ENCODE measurements at places on chromosomes 3 and 15.

DNA sequence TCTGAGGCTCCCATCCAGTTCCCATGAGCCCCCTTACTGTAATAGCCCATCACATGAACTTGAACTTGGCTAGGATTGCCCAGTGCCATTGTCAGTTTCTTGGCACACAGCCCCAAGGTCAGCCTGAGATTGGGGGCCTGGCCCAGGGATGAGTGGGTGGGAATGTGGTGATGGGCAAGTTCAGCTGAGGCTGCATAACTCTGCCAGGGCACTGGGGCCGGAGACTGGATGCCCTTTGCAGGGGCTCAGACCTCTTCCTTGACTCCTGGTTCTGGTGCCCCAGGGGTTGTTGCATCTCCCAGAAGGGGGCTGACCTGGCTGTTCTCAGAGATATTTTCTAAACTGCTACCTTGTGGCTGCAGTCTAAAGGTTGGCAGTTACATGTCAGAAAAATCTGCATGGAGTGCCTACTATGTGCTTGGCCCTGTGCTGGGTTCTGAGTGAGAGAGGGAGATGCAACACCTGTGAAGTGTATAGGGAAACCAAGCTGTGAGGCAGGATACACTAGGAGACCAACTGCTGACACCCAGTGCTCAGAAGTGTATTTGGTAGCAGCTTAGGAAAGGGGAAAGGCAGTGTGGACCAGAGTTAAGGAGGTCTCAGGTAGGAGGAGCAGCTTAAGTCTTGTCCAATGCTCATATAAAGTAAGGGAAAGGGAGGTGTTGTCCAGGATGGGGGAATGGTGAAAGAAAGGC lies 74.8 kb upstream of the PRR23C start:
- no peak for DNase-seq

DNA sequence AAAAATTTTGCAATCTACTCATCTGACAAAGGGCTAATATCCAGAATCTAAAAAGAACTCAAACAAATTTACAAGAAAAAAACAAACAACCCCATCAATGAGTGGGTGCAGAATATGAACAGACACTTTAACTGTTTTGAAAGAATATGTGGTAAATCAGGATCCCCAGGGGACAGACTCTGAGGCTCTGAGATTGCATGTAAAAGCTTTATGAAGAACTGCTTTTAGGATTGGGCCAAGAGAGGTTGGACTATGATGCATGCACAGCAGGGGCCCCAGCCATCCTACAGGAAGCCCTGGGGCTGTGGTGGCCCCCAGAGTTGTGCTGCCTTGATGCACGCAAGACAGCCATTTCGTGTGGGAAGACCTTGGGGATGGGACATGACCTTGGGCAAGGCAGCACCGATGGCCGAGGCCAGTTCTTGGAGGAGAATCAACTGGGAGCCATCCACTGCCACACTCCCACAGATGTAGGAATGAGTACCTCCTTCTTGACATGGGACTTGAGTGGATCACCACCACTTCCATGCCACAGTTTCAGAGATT lies 298.1 kb upstream of the THBS1 start:
- no peak for DNase-seq

DNA sequence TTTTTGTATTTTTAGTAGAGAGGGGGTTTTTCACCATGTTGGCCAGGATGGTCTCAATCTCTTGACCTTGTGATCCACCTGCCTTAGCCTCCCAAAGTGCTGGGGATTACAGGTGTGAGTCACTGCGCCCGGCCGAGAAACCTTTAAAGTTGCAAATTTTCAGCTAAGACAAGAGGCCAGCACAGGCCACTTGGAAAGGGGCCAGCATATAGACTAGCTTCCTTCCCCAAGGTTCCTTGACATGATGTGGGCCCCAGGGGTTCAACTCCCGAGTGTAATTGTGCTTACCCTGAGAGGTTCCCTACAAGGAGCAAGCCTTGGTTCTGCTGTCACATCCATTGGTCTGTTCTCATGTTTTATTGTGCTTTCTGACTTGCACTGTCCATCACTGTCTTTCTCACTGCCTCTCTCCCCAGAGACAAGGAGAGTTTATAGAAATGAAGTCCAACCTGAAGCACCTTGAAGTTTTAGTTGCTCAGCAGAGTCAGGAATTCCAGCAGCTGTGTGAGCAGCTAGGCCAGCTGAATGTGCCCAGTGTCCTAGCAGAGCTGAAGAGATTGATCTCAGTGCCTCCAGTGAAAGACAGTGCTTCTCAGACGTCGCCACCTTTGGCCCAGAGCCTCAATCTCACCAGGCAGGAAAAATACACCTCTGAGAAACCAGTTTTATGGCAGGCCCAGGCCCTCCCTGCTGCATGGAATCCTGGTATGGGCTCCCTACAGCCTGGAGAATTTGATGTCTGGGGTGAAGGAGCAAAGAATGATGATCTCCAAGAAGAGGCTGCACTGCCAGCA lies 21.1 kb downstream of the C3orf62 start:
- DNase-seq = no peak

GRCh38 chr3:113213896-113214587 lies 2.7 kb downstream of the BOC start:
- no peak for DNase-seq

DNA sequence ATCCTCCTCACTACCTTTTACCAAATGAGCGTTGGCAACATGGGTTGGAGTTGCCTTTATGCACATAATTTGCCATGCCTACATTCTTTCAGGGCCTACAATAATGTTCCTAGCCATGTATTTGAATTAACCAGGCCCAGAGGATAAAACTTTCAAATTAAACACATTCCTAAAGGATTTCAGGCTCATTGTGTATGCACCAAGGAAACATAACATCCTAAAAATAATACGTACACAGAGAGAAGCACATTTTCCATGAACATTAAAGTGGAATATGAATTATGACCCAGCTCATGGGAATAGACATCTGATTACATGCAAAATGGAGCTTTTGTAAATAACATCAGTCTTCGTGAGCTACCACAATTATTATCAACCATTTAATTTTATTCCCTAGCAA lies 203.3 kb downstream of the RORA start:
- no peak for DNase-seq
